Stimulated activated CD4-positive, alpha-beta T cell treated with anti-CD3 and anti-CD28 coated beads, Interleukin-1b, Interleukin-23, amount 100 ng/mL, for 1 hour (primary cell): ENCODE measurements at places on chromosomes 6 and 20.

DNA sequence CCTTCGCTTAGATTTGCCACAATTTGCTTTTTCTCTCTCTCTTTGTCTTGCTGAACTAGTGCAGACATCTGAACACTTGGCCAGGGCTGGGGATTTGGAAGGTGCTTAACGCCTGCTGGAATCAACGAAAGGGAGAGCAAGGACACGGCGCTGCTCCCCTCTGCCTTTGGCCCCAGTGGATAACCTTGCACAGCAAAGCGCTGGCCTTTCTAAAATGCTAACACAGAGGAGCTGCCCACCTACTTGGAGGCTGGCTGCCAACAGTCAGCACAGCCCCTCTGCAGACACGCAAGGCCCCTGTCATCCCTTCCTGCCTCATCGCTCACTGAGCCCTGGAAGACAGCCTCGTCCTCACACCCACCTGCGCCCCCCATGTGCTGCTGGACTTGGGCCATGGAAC is 37.5 kb downstream of the C20orf203 start:
- no peak for DNase-seq

DNA sequence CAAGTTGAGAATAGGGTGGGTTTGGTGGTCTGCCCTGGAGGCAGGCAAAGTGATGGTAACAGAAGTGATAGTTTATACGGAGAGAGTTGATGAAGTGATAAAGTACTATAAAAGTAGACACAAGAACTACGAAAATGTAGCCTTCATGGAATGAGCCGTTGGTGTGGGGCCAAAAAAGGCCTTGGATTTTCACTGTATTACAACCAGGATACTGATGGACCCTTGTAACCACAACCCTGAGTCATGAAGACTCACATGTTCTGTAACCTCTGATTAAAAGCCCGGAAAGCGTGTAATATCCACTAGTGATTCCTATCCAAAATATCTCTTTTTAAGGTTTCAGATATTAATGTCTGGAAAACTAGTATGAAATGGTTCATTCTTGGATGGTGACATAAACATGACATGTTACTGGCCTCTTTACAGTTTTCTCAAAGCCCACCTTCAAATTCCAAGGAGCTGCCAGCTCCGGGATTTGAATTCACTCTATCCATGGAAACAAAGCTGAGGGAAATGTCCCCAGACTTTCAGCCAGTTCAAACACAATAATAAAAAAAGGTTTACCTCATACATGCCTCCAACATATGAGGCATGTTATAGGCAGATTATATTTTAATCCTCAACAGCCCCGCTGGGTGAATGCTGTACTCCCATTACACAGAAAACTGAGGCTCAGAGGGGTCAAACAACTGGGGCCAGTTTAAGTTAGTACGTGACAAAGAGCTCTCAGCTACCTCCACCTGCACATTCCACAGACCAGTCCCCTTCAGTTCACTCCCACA is 55.4 kb downstream of the MRPL14 start:
- DNase-seq = no peak

- no peak for DNase-seq
Observed at GRCh38 chr6:156434049-156434794, 343.0 kb upstream of the ARID1B start.

- DNase-seq = no peak
Observed at GRCh38 chr6:52529311-52529710, 47.5 kb downstream of the TRAM2 start.

GRCh38 chr6:42988486-42989020 is 4.2 kb downstream of the PPP2R5D start:
- DNase-seq = no peak

DNA sequence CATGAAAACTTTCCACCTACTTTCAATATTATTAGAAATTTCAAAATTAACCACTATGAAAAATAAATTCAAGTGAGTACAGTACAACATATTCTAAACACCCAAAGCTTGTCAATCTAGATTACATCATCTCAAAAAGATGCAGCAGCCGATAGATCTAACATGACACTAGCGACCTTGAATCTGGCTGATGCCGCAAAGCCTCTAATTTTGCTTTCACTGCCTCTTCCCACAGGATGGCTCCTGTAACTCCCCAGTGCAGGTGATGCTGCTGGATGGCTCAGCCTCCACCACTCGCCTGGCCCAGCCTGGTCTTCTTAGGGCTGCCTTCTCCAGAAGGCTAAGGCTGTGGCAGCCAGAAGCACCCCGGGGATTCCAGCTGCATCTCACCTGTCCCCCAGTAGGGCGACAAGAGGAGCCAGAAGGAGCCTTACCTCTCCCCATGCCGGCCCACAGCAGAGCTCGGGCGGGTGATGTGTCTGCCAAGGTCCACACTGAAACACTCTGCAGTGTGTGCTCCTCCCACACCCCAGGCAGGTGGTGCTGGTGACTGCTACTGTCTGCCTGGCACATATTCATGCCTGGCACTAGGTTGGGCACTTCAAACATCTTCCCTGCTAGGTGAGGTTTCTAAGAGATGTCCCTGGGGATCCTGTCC is 82.1 kb downstream of the SLC23A2 start:
- no peak for DNase-seq

GRCh38 chr20:36035745-36036144 is 67.4 kb downstream of the CNBD2 start:
- no peak for DNase-seq

DNA sequence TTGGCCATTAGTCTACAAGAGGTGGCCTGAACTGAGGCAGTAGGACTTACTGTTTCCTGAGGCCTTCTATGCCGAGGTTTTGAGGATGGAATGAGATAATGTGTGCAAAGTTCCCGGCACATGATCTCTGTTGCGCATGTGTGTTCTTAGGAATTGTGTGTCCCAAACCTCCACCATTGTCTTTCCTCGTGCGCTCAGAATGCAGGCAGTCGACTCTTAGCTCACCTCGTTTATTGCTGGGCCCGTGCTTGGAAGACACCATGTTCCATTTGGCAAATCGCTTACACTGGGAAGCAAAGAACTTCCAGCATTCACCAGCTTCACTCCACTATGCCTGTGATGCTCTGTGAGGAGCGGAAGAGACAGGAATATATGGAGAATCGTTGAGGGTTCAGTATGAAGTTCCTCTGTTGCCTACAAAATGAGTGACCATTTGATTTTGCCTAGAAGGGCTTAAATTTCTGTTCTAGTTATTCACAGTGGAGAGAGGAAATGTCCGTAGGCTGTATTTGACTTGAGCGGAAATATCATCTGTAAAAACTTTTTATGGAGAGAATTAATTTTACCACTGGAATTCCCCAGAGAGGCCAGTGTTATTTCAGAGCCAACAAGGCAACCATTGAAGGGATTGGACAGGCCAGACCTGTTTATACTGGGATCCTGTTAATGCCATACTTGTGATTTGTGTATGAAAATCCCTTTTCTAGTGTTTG is 75.7 kb upstream of the CLDN20 start:
- no peak for DNase-seq

DNA sequence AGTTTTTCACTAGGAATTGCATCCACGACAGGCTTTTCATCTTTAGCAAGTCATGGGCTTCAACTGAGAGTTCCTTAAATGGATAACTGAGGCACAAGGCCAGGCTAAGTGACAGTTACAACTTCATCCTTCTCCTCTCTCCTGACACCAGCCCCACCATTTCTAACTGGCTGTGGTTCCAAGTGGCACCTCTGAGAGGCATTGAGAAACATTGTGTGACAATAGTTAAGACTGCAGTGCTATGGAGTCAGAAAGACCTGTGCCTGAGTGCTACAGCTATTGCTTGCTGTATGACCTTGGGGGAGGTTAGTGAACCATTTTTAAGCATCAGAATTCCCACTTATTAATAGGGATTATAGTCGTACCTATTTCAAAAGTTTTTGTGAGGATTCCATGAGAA is 26.2 kb upstream of the MLIP start:
- no peak for DNase-seq

- DNase-seq = no peak
Observed at GRCh38 chr20:17771206-17772004, 71.6 kb downstream of the BANF2 start.

DNA sequence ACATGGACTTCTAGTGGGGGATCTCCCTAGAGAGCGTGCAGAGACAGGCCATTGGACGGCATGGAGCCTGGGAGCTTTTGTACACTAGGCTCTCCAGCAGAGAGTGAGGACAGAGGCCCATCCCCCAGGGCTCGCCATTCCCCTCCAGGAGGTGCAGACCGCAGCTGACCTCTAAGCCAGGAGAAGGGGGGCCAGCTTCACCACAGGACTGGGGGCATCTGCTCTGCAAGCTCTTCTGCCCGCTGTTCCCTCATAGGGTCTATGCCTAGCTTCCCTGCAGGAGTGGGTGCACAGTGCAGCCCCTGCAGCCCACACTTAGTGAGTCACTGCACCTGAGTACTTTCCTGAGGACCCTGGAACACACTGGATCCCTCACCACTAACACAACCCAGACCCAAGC is 94.4 kb downstream of the FHL5 start:
- no peak for DNase-seq

GRCh38 chr6:37547564-37548061 is 47.9 kb upstream of the CCDC167 start:
- no peak for DNase-seq

DNA sequence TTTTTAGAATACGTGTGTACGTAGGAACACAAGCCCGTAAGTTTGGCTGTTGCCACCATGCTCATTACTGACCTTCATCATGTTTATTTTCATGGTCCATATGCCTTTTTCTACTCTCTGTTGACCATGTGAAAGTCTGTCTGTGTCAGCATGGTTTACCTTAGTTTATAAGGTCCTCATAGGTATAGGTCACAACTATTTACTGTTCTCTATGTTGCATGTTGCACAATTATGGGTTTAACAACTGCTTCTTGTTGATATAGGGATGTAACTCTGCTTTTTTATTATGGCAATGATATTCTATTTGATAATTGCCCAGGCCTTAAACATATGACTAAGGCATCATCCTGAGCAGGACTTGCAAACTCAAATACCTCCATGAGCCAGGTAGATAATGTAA is 13.4 kb upstream of the RANBP9 start:
- no peak for DNase-seq

GRCh38 chr6:121590916-121591315 is 155.5 kb downstream of the GJA1 start:
- no peak for DNase-seq

DNA sequence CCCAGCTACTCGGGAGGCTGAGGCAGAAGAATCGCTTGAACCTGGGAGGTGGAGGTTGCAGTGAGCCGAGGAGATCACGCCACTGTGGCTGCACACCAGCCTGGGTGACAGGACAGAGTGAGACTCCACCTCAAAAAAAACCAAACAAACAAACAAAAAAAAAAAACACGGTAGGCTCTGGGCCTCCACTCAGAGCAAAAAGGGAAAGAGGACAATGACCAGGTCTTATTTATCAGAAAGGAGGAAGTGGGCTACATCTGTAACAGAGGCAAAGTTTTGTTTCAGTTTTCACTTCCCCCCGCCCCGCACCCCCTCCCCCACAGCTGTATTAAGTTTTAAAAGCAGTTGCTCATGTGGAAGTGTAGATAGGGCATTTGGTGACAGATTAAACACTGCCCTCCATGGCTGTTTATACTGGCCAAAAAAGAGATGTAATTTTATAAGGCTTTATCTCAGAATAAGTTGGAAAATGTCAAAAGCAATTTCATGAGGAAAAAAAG is 114.6 kb downstream of the RCAN2 start:
- DNase-seq = no peak

DNA sequence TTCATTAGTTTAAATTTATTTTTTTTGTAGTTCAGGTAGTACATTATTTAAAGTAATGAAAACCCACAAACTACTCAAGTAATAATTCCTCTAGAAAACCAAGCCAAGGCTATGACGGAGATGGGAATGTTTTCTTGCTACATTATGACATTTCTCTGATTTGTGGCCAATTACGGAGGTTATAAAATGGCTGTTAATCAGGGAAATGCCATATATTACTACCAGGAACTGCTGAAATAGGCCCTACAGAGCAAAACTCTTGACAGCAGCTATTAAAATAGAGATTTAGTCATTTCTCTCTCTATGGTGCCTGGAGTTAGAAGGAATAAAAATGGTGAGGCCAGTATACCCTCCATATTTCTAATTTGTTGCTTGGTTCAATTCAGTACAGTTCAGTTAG is 280.0 kb downstream of the ARHGAP18 start:
- no peak for DNase-seq

DNA sequence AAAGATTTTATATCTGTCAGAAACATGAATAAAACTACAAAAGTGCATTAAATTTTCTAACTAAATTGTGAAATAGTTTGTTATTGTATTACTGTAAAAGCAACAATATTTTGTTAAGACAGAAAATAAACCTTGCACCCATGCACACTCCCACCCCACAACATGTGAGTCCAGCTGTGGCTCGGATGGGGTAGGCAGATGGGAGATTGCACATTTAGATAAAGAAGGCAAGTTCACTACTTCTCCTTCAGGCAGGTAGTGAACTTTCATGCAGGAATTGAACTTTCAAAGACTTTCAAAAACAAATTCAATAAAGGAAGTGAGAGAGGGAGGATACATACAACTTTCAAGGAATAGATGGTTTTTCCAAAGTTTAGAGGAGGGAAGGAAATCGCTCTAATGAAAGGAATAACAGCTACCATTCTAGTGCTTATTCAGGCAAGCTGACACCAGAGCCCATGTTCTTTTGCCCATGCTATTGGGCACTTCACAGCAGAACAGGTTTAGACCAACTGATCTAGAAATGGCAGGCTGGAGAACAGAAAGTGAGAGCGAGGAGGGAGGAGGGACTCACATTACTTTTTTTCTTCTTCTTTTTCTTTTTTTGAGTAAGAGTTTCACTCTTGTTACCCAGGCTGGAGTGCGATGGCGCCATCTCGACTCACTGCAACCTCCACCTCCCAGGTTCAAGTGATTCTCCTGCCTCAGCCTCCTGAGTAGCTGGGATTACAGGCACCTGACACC is 28.5 kb downstream of the SF3B5 start:
- DNase-seq = no peak

GRCh38 chr6:63352544-63353285 is 32.9 kb upstream of the LGSN start:
- no peak for DNase-seq

GRCh38 chr6:3808759-3809514 is 40.2 kb upstream of the FAM50B start:
- no peak for DNase-seq

DNA sequence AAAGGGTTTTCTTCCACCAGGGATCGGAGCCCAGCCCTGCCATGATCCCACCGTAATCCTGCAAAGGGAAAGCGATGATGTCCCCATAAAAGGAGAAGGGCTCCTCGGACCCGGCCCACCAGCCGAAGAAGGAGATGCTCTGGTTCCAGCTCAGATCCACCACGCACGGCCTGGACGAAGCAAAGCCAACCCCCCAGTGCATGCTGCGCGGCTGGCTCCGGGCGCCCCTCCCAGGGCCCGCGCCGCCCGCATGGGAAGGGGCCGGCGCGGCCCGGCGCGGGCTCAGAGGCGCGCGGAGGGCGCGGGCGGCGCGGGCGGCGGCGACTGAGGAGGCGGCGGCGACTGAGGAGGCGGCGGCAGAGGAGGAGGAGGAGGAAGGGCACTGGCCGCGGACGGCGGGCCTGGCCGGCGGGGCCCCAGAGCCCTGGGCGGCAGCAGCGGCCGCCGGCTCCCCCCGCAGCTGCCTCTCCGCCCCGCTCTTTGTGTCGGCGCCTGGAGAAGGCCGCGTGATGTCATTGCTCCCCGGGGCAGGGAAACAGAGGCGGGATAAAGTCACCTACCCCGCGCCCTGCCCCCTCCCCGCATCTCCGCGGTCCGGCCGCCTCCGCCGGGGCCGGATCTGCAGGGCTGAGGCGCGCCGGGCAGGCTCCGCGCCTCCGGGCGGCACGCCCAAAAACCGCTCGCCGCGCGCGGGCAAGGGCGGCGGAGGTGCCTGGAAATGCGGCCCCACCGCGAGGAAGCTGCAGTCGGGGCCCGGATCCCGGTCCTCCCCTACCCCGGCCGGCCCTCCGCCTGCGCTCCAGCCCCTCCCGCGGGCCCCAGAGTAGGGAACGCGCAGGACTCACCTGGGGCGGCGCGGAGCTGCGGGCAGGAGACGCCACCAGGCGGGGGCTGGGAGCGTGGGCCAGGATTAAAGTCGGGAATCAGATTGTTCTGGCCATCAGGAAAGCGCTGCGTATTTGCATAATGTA is at the start of gene FAXC:
Gene FAXC (minus strand): TSS at position 504 of the 971 bp plus-strand sequence. CDS start 302 bp downstream, at position 202.
- DNase-seq = no peak
